ENCODE measurements at places on chromosomes 2 and 18.

- no peaks in the 10 kb centered on the region for H3K27me3 ChIP-seq
- peaks cover 1% of the 10 kb centered on the region for H3K36me3 ChIP-seq
- H3K4me3 ChIP-seq, result no peak overlapping the region
- H3K27ac ChIP-seq, result no peak overlapping the region
- no peak for DNase-seq
- peaks cover 23% of the 10 kb centered on the region for H3K4me1 ChIP-seq
Measured at GRCh38 chr2:173898178-173898668, 67.0 kb downstream of the SP3 start.

GRCh38 chr2:170391018-170391417, 213.1 kb downstream of the MYO3B start:
- no peak overlapping the region for H3K4me3 ChIP-seq
- H3K27me3 ChIP-seq, result peaks cover 22% of the 10 kb centered on the region
- H3K36me3 ChIP-seq, result no peaks in the 10 kb centered on the region
- no peaks in the 10 kb centered on the region for H3K4me1 ChIP-seq

GRCh38 chr2:86337244-86337835, at the start of gene REEP1:
TSS of gene REEP1 (minus strand) at chr2:86337626. CDS start at chr2:86337510, 116 bp downstream.
- DNase-seq, result peak; percentile 41
- H3K36me3 ChIP-seq, result peaks cover 10% of the 10 kb centered on the region
- H3K27ac ChIP-seq, result no peak within 1 kb of the TSS
- peak within 1 kb of the TSS; percentile 92 for H3K4me3 ChIP-seq

DNA sequence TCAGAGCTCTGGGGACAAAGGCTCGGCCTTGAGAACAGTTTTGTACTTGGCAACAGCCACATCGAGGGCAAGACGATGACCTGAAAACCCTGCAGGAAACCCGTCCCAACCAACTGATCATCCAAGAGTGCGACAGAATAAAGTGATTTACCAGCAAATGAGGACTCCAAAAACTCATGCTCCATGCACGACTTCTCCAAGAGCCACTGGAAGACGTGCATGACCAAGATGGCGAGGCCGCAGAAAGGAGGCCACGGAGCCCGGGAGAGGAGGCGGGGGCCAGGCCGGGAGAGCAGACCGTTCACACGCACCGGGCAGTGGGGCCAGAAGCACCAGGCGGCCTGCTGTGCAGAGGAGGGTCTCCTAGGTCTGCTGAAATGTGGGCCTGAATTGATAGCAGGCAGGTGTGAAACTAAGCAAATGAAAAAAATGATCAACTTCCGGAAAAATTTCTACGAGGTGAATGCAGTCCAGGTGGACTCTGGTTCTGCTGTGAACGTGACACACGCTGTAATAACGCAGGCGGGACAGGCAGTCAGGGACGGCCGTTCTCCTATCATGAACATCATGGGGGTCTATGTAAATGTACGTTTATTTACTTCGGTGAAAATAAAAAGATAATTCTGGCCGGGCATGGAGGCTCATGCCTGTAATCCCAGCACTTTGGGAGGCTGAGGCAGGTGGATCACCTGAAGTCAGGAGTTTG, 252.2 kb downstream of the HDAC4 start:
- peaks cover 24% of the 10 kb centered on the region for H3K4me1 ChIP-seq
- no peak overlapping the region for H3K27ac ChIP-seq
- no peaks in the 10 kb centered on the region for H3K27me3 ChIP-seq
- H3K36me3 ChIP-seq, result peaks cover 7% of the 10 kb centered on the region

DNA sequence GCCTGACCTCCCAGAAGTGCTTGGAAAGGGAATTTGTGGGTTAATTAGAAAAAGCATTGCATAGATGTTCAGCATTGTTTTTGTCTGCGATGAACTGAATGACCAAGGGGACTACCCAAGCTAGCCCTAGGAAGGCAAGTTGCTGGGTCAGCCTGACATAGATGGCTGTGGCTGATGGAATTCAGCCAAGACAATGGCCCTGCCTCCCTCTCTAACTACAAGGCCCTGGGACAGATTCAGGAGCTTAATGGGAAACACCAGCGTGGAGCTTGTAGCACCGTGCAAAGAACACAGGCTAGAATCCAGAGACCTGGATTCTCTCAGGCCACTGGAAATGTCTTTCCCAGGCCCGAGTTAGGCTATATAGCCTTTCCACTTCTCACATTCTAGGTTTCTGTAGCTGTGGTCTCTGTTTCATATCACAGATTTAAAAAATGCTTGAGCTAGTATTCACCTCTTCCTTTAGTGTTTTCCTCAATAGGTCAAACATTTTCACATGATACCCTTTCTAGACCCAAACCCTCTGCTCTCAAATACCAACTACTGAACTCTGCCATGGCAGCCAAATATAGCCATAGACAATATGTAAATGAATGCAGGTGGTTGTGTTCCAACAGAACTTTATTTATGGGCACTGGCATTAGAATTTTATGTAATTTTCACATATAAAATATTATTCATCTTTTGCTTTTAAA, 294.3 kb upstream of the MEX3C start:
- no peak overlapping the region for H3K27ac ChIP-seq
- H3K36me3 ChIP-seq, result no peaks in the 10 kb centered on the region
- H3K4me1 ChIP-seq, result no peaks in the 10 kb centered on the region
- H3K27me3 ChIP-seq, result peaks cover 7% of the 10 kb centered on the region
- H3K4me3 ChIP-seq, result no peak overlapping the region

GRCh38 chr18:51437280-51438271, 240.1 kb upstream of the MEX3C start:
- H3K4me1 ChIP-seq, result peaks cover 14% of the 10 kb centered on the region
- H3K4me3 ChIP-seq, result no peak overlapping the region
- no peak for DNase-seq
- H3K27ac ChIP-seq, result no peak overlapping the region
- H3K27me3 ChIP-seq, result peaks cover 50% of the 10 kb centered on the region

- H3K27ac ChIP-seq, result peak overlapping the region; percentile 95
- no peak for DNase-seq
- H3K36me3 ChIP-seq, result peaks cover 4% of the 10 kb centered on the region
- H3K4me3 ChIP-seq, result peak overlapping the region; percentile 100
- H3K27me3 ChIP-seq, result peaks cover 5% of the 10 kb centered on the region
Measured at GRCh38 chr2:177553176-177553884, 160.8 kb downstream of the AGPS start.

DNA sequence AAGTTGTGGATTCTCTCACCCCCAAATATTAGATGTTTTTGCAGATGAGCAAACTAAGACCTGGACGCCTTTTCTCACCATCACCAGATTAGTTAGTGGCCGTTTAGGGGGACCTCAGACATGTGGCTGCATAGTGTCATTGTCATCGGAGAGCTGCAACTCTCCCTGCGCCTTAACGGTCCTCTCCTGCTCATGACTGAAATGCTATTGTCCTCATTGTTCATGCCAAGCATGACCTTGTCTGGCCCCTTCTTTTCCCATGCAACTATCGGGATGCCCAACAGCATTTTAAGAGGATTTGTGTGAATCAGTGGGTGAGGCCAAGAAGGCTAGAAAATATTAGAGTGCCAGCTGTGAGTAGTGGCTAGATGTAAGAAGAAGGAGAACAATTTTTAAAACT, 174.2 kb downstream of the SOCS6 start:
- DNase-seq, result no peak
- H3K4me1 ChIP-seq, result peaks cover 5% of the 10 kb centered on the region
- H3K36me3 ChIP-seq, result no peaks in the 10 kb centered on the region
- H3K4me3 ChIP-seq, result no peak overlapping the region

DNA sequence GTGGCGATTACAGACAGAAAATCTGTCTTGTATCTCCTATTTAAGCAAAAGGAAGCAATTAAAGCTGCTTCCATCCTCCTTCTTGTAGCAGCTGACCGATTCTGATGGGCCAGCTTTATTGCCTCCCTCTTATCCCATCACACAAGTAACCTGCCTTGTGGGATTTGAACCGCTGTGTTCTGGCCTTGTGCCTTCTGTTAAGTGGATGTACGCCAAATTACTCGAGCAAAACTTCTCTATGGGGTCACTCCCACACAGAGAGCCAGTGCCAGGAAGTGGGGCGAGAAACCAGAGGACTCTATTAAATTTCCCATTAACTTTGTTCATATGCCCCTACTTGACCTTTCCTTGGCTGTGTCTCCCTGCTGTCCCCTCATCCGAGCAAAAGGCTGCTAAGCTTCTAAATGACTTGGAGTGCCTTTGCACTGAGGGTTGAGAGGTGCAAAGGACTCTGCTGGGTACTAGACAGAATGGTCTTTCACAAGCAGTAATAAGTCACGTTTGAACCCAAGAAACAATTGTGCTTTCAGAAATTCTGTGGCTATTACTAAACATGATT, 672.5 kb downstream of the MBD2 start:
- no peak overlapping the region for H3K4me3 ChIP-seq
- DNase-seq, result no peak
- no peaks in the 10 kb centered on the region for H3K27me3 ChIP-seq
- H3K4me1 ChIP-seq, result no peaks in the 10 kb centered on the region
- H3K27ac ChIP-seq, result no peak overlapping the region
- no peaks in the 10 kb centered on the region for H3K36me3 ChIP-seq

DNA sequence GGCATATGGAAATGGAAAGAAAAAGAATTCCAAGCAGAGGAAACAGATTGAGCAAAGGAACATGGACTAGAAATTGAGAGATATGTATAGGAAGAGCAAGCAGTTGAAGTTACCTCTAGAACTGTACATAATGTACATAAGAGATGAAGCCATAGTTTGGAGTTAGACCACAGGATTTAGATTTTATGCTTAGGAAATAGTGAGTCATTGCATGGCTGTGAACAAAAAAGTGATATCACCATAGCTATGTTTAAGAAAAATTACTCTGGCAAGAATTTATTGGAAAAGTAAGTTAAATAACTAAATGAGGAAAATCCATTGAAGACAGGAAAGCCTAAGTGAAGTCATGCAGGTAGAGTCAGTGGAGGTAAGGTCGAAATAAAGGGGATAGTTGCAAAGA, 99.4 kb upstream of the GALNT5 start:
- no peak overlapping the region for H3K4me3 ChIP-seq
- H3K27ac ChIP-seq, result no peak overlapping the region
- no peak for DNase-seq
- no peaks in the 10 kb centered on the region for H3K36me3 ChIP-seq

DNA sequence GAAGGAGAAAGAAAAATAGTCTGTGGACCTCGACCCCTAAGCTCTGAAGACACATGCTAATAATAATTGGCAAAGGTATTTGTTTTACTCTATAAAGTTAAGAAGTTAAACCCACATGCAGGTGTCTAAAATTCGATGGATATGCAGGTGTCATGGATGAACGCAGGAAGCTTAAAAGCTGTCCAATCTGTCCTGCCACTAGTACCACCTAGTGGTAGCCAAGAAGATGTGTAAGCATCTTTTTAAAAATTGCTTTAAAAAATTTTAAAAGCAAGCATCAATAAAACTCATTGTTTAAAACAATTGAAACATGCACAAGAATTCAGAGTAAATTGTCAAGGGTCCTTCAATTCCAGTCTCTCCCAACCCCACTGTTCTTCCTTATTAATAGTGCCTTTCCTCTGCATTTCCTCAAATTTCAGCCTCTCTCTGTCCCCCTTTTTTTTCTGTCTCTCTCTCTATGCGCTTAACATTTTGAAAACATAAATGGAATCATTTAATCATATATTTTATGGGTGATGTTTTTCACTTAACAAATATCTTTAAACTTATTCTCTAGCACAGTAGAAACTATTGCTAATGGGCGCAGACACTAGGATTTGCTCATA, 30.6 kb upstream of the PPP3R1 start:
- peak; percentile 17 for DNase-seq
- H3K36me3 ChIP-seq, result no peaks in the 10 kb centered on the region
- peaks cover 34% of the 10 kb centered on the region for H3K27me3 ChIP-seq
- no peak overlapping the region for H3K27ac ChIP-seq
- H3K4me1 ChIP-seq, result no peaks in the 10 kb centered on the region

Measured in activated T-cell treated with anti-CD3 and anti-CD28 coated beads, Interleukin-2, amount 50 U/mL, for 72 hours (primary cell).